ENCODE measurements at places on chromosomes 11 and 22.
A peak's percentile ranks its signal among the peaks of the same experiment; 100 is the strongest.

DNA sequence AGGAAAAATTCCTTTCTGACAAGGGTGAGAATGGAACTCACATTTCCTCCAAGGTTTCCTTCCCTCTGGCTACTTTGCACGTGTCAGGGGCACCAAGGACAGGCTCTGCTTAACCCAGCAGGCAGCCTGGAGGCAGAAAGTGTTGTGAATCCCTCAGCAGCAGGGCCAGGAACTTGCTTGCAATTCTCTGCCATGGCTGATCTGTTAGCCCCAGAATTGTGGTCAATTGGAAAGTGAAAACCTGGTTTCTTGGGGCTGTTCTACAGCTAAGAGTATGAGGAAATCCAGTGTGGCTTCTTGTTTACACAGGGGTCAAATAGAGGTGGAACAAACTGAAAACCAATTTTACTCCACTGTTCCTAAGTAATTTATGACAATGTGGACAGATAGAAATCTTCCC, 38.3 kb upstream of the CEP295 start:
- DNase-seq, result no peak

- no peak for DNase-seq
These were observed 39.9 kb upstream of the BLID start for GRCh38 chr11:122155765-122156527.

DNA sequence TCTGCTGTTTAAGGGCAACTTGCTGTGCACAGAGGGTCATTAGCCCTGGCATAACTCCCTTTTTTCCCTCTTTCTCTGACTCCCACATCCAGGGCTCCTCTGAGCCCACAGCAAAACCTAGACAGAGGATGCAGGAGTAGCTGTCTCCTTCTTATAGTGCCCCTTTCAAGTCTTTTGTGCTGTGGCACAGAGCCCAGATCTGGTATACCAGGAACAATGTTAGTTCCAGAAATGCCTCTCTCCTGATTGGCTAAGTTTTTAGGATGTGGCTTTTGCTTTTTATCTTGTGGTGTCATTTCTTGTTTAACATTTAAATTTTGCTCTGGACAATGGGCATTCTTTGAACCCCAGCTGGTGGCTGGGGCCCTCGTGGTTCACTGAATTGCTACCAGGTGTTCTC, 25.6 kb upstream of the RRM1 start:
- DNase-seq, result no peak

- no peak for DNase-seq
These were observed 244.3 kb downstream of the FAM76B start for GRCh38 chr11:95545116-95545875.

- no peak for DNase-seq
These were observed 53.3 kb downstream of the FLRT1 start for GRCh38 chr11:64089027-64089360.

GRCh38 chr11:7498193-7498592, 12.9 kb downstream of the OLFML1 start:
- DNase-seq, result no peak

GRCh38 chr22:43946384-43946667, 8.9 kb upstream of the SAMM50 start:
- no peak for DNase-seq

GRCh38 chr11:9606809-9607510, 33.5 kb downstream of the WEE1 start:
- no peak for DNase-seq

DNA sequence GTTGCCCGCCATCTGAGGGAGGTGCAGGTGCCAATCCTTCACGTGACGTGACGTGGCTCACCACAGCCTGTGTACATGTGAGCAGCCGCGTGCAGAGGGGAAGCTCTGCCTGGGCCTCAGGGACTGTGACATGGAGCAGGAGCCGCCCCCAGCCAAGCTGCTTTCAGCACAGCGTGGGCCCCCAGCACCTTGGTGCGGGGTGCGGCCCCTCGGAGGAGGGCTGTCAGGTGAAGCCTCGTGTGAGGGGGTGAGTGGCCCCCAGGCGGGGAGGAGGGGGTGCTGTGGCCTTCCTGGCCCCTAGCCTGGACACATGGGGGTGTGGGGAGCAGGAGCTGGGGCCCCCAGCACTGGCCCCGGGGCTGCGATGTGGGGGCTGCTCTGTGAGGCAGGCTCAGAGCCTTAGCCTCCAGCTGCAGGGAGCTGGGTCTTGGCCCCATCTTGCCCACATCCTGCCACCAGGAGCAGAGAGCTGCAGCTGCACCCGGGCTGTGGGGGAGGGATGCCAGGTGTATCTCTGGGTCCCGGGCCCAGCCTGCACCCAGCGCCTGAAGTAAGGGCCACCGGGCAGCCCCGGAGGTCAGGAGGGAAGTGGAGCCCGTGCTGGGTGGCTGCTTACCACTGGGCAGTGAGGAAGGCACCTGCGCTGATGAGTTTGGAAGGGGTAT, at the start of gene ADORA2A:
ADORA2A (plus strand) TSS at position 100 of the 665 bp plus-strand sequence. CDS start 5,806 bp downstream, outside the sequence.
- peak; percentile 55 for DNase-seq

DNA sequence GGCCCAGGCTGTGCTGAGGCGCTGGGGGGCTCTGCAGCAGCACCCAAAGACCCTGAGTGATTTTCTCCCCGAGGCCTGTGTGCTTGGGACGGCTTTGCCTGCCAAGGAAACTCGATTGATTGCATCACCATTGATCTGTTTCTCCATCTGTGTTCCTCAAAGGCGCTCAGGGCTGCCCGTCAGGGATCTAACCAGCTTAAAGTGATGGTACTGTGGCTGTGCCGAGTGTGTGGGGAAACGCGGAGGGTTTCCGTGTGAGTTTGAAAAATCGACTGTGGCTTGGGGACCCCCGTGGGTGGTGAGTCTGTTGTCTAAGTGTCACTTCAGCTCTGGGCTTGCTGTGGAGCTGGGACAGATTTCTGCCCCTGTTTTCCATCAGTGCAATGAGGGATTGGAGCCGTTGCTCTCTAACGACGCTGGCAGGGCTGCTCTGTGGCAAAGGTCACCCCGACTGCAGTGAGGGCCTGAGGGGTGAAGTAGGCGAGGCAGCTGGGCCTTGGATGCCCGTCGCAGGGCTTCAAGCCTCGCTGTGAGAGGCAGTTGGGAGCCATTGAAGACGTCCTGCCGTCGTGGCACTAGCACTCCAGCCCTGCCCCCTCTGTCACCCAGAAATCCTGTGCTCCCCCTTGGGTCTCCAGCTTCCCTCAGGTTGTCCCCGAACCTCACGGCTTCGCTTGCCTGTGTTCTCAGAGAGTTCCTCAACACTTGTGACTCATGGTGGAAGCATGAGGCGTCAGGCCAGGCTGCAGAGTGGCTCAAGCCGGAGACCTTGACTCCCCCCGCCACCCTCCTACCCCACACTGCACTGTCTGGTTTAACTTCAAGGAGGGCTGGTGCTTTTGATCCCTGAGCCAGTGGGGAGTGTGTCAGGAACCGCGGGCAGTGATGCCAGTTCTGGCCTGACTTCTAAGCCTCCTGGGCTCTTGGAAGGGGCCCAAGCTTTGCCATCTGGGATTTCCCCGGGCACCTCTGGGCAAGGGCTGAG, 21.8 kb downstream of the CACNA1I start:
- DNase-seq, result no peak

- DNase-seq, result no peak
These were observed 429.4 kb upstream of the B3GAT1 start for GRCh38 chr11:134841411-134841810.

- DNase-seq, result no peak
These were observed 87.1 kb downstream of the FAM76B start for GRCh38 chr11:95702526-95702925.

- no peak for DNase-seq
These were observed 21.4 kb upstream of the EHF start for GRCh38 chr11:34599406-34599945.

DNA sequence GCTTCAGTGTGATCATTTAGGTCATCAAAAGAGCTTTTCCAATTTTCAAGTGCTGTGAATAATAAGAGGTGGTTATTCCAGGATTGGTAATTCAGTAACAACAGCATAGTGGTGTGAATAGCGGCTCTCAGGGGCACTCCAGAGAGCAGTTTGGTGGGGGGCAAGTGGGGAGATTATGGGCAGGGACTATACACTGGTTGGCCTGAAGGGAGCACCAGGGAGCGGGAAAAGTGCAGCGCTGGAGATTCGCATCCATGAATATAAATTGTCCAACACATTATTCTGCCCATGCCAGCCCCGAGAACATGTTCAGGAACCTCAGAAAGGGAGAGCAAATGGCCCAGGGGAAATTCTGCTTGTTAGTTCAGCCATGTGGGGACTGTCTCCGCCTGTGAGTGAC, 37.9 kb downstream of the OR6Q1 start:
- no peak for DNase-seq

DNA sequence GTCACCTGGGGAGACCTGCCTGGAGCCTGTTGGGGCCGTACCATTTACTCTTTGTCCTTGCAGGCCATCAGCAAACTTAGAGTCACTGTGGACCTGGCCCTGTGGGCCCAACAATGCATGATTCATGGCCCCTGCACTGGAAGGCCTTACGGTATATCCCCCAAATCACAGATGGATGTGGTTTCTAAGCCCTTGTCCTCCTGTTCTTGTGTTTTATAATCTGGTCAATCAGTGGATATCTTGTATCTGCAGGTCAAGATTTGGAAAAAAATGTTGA, 6.2 kb downstream of the TSKU start:
- no peak for DNase-seq

DNA sequence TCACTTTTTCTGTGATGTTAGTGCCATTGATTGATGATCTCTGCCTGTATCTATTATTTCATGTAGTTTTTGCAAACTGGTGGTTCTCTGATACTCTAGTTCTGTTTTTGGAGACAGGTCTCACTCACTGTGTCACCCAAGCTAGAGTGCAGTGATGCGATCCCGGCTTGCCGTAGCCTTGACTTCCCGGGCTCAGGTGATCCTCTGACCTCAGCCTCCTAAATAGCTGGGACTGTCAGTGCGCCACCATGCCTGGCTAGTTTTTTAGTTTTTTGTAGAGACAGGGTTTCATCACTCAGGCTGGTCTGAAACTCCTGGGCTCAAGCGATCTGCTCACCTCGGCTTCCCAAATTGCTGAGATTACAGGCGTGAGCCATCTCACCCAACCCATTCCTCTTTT, 16.4 kb downstream of the TEAD1 start:
- DNase-seq, result no peak

DNA sequence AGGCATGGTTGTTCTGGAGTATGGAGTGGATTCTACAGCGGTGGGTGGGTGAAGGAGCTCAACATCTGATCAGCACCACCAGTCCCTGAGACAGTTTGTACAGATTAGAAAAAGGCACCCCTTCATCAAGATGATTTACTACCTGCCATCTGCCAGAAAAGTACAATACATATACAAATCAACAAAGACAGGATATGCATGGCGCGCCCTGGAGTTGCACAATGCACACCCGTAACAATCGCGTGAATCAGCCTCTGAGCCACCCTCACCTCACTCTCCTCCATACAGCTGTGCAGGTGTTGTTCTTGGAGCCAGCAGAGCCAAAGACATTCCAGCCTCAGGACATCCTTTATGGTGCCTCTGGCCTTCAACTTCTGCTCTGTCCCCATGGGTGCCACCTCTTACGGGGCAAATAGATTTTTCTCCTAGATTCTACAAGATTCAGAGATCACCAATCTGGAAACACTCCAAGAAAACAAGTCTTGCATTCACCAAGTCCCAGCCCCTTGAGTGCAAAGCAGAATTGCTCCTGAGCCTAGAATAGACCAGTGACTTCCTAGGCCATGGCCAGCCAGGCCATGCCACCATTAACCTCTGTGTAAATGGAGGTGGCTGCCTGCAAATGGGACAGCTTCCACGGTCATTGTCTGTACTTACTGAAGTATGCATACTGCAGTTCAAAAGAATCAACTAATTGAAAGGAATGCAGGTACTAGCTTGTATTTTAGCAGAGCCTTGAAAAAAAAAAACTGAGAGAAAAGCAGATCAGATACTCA, 490.9 kb downstream of the SOX6 start:
- DNase-seq, result no peak

DNA sequence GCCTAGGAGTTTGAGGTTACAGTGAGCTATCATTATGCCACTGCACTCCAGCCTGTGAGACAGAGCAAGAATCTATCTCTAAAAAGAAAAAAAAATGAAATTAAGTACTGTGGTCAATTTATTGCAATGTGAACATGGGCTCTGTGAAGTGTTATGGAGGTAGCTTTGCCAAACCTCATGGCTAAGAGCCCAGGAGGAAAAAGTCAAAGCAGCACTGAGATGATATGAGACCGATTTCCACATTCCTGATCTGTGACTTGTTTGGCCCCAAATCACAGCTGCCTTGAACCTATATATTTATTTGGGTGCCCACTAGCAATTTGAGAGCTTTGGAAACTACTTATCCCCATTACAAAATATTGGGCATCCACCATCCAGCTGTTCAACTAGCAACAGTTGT, 29.8 kb upstream of the TMEM135 start:
- no peak for DNase-seq

DNA sequence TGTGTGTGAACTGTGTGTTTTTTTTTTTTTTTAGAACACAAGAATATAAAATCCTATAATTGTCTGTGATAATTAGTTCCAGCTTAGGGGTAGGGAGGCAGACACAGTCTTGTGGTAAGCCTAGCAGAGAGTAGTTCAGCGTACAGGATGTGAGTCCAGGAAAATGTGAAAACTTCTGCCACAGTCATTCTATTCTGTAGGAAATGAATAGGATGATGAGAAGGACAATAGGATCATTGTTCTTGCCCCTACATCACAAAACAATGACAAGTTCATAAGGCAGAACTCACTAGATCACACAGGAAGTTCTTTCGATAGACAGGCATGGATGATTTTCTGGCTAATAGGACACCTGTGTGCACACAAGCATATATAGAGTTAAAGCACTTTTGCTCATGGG, 132.2 kb downstream of the NAV2 start:
- no peak for DNase-seq
